Type B pancreatic cell (in vitro differentiated cells): ENCODE measurements at places on chromosomes 6 and 20. TPM values are rescaled to one million over a fixed set of nuclear protein-coding genes. Genes with fewer than 3 reads are reported as not detected.

DNA sequence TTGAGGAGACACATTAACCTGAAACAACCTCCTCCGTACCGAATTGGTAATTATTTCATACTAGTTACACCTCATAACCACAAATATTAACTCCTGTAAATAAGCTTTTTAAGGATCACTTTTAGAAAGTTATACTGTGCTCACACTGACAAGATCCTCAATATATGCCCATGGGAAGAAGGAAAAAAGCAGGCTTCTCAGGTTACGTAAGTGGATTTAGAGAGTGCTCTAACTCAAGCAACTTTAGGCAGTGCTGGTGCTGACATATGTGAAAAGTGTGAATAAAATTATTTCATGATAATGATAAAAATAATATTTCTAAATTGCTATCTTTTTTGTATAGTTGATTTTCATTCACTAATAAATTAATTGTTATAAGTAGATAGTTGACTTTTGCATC lies 76.1 kb downstream of the PRKN start:
- no peak for DNase-seq

DNA sequence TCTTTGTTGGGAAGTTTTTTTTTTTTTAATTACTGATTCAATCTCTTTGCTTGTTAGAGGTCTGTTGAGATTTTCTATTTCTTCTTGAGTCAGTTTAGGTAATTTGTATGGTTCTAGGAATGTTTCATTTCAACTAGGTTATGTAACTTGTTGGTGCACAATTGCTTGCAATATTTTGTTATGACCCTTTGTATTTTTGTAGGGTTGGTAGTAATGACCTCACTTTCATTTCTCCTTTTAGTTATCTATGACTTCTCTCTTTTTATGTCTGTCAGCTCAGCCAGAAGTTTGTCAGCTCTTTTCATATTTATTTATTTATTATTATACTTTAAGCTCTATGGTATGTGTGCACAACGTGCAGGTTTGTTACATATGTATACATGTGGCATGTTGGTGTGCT lies 51.1 kb upstream of the SLC24A3 start:
- no peak for DNase-seq

DNA sequence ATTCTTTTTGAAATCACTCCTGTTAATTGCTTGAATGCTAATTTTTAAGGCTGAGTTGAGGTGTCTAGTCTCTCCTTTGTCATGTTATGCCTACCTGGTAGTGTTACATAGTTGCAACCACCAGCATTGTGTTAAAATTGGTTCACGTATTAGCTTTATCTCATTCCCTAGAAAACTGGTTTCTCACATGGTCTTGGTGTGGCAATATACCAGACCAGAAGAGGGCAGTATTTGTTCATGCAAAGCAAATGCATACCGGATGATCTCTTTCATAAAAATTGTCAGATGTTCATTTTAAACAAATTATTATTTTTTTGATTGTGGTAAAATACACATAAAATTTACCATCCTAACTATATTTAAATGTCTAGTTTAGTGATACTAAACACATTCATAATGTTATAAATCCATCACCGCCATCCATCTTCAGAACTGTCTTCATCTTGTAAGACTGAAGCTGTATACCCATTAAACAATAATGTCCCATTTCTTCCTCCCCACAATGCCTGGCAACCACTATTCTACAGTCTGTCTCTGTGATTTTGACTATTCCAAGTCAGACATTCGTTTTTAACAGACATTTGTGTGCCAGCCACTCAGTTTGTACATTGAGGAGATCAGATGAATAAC lies 92.8 kb downstream of the ATRN start:
- no peak for DNase-seq

Gene BEND6
- total RNA-seq = 1.3 and 2.7 TPM in 2 replicates

Gene FBXO30
- 8.3 and 11.6 TPM in 2 replicates for total RNA-seq

Gene C6orf118
- total RNA-seq = 0.50 and 6.1 TPM in 2 replicates

Gene DUSP15
- total RNA-seq = 3.0 and 9.1 TPM in 2 replicates

Gene KCNK5
- total RNA-seq = 7.6 and 10.1 TPM in 2 replicates
